GM12864 (cell line): ENCODE measurements at places on chromosomes 4 and X.

DNA sequence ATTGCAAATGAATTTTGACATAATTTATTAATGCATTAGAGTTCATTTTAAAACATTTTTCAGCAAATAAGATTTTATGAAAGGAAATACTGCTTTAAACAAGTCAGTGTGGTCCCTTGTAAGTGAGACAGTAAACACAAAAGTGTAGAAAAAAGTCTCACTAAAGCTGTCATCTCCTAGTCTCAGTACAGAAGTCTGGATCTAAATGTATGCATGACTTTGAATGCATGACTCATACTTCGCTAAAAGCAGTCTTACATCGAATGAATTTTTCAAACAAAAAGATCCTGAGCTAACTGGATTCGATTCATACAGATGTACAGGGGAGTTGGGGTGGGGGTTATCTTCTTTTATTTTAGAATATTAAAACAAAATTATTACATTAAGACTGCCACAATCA lies 207.4 kb upstream of the VCX start:
- DNase-seq, result no peak

DNA sequence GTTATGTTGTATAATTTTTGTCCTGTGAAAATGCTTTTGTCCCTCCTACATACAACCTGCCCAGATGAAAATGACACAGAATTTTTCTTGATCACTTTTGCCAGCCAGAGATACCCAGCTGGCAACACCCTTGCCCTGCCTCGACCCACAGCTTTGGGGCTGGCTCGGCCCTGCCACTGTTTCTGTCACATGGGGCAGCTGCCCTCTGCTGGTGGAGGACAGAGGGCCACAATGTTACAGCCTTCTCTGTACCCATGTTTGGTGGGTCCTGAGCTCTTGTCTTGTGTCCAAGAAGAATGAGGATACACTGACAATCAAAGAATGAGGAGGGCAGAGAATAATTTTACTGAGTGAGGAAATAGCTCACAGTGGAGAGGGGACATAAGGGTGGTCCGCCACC lies 31.1 kb downstream of the BMP15 start:
- no peak for DNase-seq

DNA sequence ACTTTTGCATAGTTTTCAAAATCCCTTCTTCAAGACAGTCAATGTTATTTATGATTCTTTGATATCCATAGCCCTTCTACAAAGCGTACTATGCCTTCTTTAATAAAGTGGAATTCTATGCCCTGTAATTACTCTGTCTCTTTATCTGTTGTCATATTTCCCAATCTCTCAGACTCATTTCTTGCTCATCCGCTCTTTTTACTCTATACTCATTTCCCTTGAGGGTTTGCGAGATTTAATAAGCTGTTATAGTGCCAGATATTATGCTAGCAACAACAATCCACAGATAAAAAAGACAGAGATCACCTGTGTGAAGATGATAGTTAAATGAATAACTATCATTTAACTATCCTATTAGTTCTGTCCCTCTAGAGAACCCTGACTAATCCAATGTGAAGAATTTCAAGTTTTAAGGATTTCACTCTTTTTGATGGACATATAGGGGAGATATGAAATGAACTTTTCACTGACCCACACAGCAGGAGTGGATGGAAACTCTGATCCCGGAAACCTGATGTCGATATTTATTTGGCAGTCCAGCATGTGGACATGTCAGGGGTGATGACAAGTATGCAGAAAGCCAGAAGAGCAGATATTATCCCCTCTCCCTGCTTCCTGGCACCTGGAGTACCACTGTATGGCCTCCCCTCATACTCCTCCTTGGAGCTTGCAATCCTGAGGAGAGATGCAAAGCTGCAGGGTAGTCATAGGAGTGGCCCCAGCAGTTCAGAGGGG lies 49.7 kb downstream of the TMEM156 start:
- no peak for DNase-seq

GRCh38 chr4:57131849-57132742 lies 21.9 kb upstream of the IGFBP7 start:
- no peak for DNase-seq

- DNase-seq, result no peak
These were observed 236.0 kb downstream of the AFAP1 start for GRCh38 chr4:7703688-7704087.

DNA sequence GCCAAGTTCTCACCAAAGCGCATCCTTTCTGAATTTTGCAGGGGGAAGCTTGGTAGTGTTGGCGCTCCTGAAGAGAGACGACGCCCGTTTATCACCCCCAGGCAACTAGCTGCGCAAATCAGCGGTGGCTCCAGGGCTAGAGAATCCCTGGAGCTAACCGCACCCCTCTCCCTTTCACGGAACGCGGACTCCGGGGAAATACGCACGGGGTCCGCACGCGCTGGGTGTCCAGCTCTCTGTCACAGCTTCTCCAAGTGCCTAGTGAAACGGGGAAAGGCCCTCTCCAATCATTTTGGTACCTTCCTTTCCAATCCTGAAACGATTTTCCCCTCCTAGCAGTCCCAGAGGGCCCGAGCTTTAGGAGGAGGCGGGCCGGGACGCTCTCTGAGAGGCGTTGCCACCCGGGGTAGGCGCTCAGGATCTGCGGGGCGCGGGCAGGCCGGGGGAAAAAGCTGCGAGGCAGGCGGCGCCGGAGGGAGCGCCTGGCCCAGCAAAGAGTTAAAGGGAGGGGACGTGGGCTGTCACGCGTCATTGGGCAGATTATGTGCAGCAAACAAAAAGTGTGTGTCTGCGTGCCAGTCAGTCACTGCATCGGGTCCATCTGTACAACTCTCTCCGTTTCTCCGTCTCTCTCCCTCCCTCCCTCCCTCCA lies at the start of gene PRDM8:
TSS of gene PRDM8 (plus strand) at position 582 of the 652 bp plus-strand sequence. CDS start 2,578 bp downstream, outside the sequence.
- DNase-seq, result no peak

DNA sequence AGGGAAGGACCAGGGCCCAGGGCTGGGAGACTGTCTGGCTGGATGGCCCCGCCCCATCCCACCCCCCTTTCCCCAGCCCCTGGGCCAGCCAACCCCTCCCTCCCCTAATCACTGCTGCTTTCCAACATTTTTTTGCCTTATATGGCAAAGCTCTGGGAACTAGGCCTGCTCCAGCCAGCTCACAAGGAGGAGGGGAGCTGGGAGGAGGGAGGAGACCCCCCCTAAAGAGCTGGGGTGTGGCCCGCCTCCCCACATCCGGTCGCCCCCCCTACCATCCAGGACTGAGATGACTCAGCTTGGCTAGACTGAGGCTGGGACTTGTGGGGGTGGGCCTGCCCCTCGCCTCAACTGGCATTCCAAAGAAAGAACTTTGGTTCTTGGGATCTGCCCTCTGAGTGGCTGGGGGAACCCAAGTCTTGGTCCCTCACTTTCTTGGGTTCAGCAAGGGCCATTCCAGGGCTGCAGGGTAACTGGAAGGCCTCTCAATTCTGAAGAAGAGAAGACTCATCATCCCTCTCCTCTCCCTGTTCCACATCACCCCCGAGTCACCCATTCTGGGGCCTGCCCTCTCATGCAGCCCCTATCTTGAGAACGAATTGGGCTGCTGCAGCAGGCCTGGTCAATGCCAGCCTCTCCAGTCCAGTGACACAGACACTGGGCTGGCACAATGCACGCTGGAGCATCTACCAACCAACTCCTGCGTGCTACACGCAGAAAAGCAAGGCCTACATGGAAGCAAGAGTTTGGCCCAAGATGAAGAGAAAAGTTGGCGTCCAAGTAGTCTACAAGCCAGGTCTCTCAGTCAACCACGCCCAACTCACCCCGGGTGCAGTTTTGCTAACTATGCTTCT lies 4.8 kb downstream of the FLNA start:
- DNase-seq, result no peak

DNA sequence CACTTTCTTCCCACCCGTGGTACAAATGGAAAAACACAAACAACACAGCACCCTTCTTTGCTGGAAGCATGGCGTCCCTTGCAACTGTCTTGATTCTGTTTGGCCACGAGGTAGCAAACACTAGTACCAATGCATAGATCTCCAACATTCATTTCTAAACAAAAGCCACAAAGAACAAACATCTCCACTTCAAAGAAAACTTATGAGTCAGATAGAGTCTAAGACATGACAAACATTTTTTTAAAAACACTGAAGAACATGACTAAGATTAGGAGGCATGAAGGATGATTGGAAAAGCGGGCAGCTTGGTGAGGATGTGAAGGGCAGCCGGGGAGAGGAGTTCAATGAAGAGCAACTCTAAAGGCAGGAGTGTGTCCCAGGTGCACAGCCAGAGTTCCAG lies 197.6 kb upstream of the FAM9B start:
- no peak for DNase-seq

DNA sequence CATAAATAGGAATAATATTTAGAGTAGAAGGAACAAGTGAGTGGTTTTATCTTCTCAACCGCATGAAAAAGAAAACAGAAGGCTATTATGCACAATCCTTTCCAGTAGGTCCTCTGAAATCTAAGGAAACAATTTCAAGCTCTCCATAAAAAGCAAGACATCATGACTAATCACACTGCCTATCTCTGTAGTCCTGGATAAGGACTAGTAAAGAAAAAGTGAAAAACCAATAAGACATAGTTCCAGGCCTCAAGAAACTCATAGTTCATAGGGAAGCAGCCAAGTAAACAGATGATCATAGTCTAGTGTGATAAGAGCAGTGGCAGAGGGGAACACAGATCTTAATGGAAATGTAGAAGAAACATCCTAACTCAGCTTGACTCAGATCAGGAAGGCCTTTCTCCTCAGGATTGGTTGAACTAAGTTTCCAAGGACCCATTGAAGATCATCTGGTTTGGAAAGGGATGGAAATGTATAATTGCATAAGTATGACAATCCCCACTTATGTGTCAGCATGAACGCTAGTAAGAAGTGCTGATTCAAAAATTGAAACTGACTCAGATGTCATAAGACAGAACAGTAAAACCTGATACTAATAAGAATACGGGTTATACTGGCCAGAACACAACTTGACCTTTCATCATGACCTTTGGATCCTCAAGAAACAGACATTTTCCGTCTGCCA lies 155.3 kb downstream of the GRIA3 start:
- DNase-seq, result no peak

DNA sequence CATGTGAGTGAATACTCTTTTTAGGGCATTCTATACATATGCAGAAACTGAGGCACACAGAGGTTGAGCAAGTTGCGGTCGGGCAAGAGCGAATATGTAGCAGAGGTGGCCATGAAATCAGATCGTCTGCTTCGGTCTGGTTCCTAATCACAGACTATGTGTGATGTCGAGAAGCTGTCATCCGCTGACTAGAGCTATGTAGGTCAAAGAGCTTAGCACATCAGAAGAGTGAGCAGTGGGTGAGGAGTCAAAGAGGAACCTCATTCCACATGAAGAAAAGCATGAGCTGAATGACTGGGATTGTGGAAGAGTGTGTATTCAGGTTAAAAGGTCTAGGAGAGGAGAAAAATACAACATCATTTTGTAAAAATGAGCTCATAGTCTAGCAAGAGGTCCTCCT lies 19.0 kb downstream of the GAB3 start:
- no peak for DNase-seq

GRCh38 chr4:169231647-169232262 lies 39.0 kb downstream of the SH3RF1 start:
- DNase-seq, result no peak

- DNase-seq, result no peak
These were observed 209.5 kb downstream of the RELL1 start for GRCh38 chr4:37476691-37477090.

DNA sequence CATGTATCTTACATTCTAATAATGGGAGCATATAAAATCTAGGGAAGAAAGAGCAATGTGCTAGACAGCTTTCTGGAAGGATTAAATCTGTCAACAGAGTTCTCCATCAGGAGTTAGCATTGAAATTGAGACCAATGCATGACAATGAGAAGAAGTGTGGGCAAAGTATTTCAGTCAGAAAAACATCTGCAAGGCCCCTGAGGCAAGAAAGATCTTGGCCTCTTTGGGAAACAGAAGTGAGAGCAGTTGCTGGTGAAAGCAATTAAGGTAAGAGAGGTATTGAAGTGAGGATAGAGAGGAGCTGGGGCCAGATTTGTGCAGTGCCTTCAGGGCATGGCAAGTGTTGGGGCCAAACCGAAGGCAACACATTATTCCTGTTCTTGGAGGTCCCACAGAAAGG lies 999.1 kb downstream of the STPG2 start:
- DNase-seq, result no peak

DNA sequence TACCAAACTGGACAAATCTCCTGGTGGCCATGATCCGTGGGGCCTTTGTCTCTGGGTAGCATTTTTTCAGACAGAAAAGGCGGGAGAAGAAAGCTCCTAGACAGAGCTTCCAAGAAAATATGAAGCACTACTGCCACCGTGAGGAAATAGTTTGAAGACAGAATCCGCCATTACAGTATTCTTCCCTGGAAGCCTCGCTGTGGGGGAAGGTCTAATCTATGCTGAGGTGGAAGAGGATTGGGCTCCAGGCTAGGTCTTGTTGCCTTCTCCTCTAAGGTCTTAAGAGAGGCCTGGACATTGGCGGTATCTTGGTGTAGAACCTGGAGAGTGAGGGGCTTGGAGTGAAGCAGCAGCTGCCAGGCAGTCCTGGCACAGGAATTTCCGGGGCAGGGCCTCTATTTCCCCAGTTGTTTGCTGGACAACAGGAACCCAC lies 218.9 kb downstream of the OR13H1 start:
- DNase-seq, result no peak

DNA sequence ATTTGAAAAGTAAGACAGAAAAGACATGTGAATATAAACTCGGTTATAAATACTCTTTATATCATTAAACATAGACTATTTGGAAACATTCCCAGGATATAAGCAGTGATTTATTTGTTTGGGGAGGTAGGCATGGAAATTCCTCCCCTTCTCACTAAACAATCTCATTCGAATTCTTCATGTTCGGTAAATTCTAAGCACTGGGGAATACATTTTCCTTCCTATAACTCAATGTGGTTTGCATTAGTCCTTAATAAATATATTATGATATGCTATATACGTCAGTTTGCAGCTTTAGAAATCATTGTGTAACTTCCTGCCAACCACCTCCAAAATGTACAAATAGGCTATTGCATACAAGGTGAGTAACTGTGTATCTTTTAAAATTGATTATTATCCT lies 99.6 kb downstream of the UGT8 start:
- DNase-seq, result no peak

DNA sequence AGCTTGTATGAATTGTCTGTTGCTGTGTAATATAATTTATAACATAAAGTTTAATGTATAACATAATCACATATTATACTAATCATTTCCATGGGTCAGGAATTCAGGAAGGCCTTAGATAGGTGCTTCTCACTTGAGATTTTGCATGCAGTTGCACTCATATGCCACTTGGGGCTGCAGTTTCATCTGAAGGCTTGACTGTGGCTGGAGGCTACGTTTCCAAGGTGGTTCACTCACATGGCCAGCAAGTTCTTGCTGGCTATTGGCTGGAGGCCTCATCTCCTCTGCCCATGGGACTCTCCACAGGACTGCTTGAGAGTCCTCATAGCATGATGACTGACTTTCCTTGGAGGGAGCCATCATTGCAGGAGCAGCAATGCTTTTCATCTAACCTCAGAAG lies 53.4 kb upstream of the STX18 start:
- DNase-seq, result no peak

GRCh38 chrX:26778320-26778888 lies 562.4 kb downstream of the MAGEB5 start:
- DNase-seq, result no peak

GRCh38 chrX:70433848-70434351 lies 10.7 kb upstream of the DLG3 start:
- DNase-seq, result no peak

- no peak for DNase-seq
These were observed 52.0 kb upstream of the WDR17 start for GRCh38 chr4:176013476-176014247.

GRCh38 chrX:43631841-43632240 lies 24.3 kb upstream of the MAOA start:
- DNase-seq, result no peak

GRCh38 chrX:643911-644303 lies 13.3 kb downstream of the SHOX start:
- DNase-seq, result no peak
